Esophagus squamous epithelium (tissue), 5 donors: ENCODE measurements at places on chromosomes 5 and 9.

DNA sequence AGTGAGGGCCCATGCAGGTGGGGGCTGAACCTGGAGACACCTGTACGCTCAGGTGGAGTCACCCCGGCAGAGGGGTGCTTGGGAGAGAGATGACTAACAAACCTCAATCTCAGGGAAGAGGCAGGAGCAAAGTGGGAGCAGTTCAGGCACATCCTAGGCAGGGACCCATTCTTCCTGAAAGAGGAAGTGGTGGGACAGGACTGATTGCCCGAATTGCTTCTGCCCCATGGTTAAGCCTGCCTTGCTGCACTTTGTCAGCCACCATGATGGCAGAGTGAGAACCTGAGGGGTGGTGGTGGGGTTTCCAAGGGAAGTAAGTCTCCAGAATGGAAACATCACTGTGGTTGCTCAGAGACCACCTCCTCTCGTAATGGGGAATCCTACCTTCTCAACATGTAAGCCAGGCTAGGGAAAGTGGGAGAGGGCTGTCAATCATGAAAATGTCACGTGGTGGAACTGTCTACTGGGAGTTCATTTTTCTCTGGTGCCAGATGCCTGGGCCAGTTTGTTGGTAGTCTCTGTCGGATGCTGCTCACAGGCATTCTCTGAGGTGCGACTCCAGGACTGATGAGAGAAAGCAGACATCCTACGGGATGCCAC lies 150.4 kb downstream of the HSPA4 start:
- no peak for DNase-seq

GRCh38 chr9:135088348-135088978 lies 995 bp downstream of the OLFM1 start:
- no peak for DNase-seq

- no peak for DNase-seq
Measured at GRCh38 chr5:122218778-122219177, 89.4 kb downstream of the ZNF474 start.

GRCh38 chr5:157100140-157100679 lies 8.6 kb downstream of the HAVCR2 start:
- no peak for DNase-seq

GRCh38 chr9:1979741-1980367 lies 35.3 kb upstream of the SMARCA2 start:
- no peak for DNase-seq

DNA sequence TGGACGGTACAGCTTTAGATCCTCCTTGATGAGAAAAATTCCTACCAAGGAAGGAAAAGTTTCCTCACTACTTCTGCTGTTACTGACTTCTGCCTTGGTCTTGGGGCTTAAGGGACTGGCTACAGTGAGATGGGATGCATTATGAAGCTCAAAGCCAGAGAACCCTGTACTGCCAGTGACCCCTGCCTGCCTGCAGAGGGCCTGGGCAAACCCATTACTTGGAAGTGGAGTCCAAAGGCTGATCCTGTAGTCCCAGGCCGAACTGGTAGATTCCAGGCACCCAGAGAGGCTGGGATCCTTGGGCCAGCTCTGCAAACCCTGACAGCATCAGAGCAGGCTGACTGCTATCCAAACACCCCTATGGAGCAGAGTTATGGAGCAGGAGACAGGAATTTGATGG lies 25.7 kb upstream of the NR5A1 start:
- no peak for DNase-seq

- no peak for DNase-seq
Measured at GRCh38 chr5:111478266-111478665, 34.1 kb downstream of the STARD4 start.

- no peak for DNase-seq
Measured at GRCh38 chr9:97933297-97933998, 4.5 kb downstream of the HEMGN start.

DNA sequence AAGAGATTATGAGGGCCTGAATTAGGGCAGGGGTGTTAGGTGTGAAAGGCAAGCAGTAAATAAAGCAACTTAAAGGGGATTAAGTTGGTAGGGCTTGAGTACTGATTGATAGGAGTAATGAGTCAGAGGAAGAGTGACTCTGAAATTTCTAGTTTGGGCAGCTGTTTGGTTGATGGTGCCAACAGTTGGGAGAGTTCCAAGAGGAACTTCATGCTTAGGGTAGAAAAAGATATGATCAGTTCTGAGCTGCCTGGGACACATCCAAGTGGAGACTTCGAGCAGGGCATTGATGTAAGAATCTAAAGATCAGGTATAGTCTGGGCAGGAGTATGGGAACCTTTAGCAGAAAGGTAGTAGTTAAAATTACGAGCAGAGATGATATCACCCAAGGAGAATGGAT lies 10.2 kb downstream of the MAMDC2 start:
- DNase-seq: no peak

- DNase-seq: no peak
Measured at GRCh38 chr5:139633295-139634027, 14.7 kb upstream of the CXXC5 start.

DNA sequence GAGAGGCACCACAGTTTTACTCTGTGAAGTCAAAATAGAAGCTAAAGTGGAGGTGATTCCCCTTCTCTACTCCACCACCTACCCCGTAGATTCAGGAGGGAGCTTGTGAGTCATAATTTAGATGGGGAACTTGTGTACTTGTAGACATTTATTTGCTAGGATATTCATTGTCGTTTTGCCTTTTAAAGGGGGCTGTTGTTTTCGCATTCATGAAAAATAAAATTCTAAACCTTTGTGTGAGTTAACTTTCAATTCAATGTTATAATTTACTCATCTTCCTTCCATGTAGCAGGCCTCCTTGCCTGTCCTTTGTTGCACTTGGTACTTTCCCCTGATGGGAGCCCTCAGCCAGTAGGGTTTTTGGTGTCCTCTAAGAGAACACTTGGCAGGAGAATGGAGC lies 22.0 kb downstream of the SECISBP2 start:
- DNase-seq: no peak

DNA sequence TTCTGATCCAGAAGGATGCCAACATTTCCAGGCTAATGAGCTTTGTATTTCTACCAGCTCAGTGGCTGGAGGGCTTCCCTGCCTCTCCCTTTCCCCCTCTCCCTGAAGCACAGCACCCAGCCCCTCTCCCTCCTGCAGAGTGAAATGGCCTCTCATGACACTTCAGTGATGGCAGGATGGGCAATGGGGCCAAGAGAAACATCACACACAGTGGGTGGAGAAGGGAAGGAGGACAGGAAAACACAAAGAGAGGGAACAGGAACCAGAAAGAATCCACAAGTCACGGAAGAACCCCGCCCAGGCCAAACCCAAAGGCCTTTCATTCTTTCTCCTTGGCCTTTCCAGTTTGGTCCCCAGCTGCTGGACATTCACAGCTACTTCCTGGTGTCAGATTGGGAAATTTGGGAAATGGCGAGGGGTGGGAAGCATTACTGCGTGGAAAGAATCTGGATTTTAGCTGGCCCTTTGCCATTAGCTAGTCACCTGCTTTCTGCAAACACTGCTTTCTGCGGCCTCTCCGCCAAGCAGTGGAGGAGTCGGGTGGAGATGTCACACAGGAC lies 82.6 kb downstream of the GLDC start:
- no peak for DNase-seq

DNA sequence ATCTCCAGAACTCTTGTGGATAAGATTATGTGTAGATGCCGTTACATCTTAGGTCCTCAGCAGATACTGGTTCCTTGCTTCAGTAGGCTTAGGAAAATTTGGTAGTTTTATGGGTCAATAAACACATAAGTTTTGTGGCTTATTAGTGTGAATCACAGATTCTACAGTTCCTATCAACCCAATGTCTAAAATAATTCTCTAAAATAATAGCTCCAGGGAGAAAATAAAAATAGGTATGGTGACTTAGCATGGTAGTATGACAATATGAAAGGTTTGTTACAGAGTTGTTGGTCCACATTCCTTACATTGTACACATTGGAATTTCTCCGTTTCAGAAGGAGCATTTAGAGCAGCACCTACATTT lies 91.7 kb downstream of the AOPEP start:
- no peak for DNase-seq

GRCh38 chr5:64622991-64623390 lies 67.3 kb upstream of the SHISAL2B start:
- no peak for DNase-seq

- DNase-seq: no peak
Measured at GRCh38 chr9:4021621-4022213, 278.2 kb downstream of the GLIS3 start.

GRCh38 chr9:130624154-130624553 lies 40.2 kb upstream of the PRDM12 start:
- no peak for DNase-seq

DNA sequence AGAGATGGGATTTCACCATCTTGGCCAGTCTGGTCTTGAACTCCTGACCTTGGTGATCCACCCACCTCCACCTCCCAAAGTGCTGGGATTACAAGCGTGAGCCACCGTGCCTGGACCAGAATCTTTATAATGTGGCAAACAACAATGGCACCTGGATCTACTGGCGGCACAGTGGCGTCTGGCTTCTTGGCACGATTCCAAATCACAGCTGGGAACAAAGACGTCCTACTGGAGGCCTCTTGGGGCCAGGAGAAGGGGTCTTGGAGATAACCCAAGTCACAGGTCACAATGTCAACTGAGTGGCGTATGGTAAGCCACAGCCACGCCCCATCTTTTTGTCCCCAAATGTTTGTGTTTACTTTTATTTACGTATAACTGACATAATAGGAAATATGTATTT lies 77.8 kb upstream of the RAPGEF1 start:
- DNase-seq: no peak

GRCh38 chr5:122192497-122193496 lies 63.5 kb downstream of the ZNF474 start:
- no peak for DNase-seq

DNA sequence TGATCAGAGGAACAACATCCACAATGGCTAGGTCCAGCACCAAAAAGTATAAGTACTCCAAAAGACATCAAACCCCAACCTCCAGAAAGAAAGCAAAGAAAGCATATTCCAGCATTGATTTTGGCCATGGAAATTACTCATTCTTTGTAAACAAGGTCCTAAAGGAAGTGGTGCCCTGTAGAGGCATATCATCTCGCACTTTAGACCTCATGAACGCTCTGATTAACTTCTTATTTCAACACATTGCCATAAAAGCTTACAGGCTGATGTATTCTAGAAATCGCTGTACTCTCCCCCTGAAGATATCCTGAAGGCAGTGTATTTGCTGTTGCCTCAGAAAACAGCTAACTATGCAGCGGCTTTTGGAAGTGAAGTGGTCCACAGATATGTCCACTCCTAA lies 82.7 kb upstream of the TNPO1 start:
- DNase-seq: no peak

DNA sequence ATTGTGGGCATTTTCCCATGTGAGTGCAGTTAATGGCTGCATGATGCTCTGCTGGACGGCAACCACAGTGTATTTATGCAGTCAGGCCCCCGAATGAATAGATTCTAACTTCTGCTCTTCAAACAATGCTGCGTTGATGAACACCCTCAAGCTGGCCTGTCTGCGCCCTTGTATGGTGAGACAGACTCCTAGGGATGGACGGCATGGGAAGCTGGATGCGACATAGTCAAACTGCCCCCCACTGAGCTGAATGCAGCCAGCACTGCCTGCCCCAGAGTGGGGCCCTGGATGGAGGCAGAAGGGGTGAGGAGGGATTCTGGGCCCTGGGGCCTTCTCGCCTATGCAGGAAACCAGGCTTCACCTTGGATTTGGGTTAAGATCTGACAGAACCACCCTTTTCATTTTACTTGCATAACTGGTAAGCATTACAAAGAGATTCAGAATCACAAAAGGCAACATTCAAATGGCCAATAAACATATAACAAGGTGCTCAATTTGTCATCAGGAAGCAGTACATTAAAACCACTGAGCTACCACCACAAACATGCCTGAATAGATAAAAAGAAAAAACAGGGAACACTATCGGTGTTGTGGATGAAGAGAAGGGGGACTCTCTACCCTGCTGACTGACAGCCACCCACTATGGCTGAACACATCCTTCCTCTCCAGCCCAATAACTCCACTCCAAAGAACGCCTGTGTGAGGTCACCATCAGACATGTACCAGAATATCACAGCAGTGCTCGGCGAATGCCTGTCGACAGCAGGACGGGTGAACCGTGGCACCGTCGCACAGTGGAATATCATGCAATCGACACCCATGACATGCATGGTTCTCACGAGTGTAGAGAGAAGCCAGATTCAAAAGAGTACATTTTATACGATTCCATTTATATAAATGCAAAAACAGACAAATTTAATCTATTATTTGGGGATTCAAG lies 79.1 kb downstream of the RAPGEF1 start:
- no peak for DNase-seq

- no peak for DNase-seq
Measured at GRCh38 chr9:109506097-109506712, 8.1 kb upstream of the PTPN3 start.

GRCh38 chr5:124797665-124798087 lies 51.2 kb upstream of the ZNF608 start:
- DNase-seq: no peak

GRCh38 chr9:90449213-90449925 lies 193.3 kb downstream of the DIRAS2 start:
- DNase-seq: no peak

DNA sequence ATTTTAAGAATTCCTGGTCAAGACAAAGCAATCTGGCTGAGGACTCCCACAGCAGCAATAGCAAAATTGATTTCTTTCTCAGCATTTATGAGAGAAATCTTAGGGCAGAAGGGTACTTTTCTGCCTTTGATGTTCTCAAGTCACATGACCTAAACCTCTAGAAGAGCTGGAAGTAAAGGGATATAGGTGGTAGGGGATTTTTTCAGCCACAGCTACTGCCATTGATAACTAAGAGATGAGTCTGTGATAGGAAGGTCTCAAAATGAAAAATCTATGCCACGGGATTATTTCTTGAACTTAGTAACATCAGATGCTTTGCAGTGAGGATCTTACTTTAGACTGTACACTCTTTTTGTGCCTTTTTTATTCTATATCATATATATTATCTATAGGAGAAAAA lies 35.6 kb downstream of the IL6ST start:
- no peak for DNase-seq

GRCh38 chr9:31445357-31445756 lies 939.1 kb upstream of the ACO1 start:
- no peak for DNase-seq

DNA sequence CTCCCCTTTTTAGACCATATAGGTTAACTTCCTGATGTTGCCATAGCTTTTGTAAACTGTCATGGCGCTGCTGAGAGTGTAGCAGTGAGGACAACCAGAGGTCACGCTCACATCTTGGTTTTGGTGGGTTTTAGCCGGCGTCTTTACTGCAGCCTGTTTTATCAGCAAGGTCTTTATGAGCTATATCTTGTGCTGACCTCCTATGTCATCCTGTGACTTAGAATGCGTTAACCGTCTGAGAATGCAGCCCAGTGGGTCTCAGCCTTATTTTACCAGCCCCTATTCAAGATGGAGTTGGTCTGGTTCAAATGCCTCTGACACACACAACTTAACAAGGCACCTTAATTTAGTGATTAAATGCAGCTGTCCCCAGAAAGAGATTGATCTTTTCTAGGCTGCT lies 23.9 kb upstream of the KDM4C start:
- DNase-seq: no peak

- no peak for DNase-seq
Measured at GRCh38 chr9:110918316-110919049, 119.8 kb downstream of the LPAR1 start.

DNA sequence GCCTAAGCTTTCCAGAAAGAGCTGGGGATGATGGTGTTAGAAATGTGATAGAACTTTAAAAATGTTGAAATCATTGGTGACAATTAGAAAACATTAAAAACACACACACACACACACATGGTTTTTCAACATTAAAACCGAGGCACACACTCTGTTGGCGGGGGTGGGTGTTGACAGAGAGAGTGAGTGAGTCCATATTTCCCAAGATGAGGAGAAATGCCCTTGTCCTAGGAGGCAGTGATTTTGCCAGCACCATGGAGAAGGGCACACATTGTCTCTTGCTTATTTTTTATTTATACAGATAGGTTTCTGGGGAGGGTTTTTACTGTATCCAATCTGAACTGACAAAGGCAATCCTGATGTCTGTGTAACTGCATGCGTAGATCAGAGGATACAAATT lies 152.5 kb downstream of the INSYN2B start:
- DNase-seq: no peak
